ENCODE measurements at places on chromosomes 3 and 15.
A peak's percentile ranks its signal among the peaks of the same experiment; 100 is the strongest.

GRCh38 chr3:122102191-122102935 is 47.2 kb downstream of the CD86 start:
- no peak for DNase-seq

DNA sequence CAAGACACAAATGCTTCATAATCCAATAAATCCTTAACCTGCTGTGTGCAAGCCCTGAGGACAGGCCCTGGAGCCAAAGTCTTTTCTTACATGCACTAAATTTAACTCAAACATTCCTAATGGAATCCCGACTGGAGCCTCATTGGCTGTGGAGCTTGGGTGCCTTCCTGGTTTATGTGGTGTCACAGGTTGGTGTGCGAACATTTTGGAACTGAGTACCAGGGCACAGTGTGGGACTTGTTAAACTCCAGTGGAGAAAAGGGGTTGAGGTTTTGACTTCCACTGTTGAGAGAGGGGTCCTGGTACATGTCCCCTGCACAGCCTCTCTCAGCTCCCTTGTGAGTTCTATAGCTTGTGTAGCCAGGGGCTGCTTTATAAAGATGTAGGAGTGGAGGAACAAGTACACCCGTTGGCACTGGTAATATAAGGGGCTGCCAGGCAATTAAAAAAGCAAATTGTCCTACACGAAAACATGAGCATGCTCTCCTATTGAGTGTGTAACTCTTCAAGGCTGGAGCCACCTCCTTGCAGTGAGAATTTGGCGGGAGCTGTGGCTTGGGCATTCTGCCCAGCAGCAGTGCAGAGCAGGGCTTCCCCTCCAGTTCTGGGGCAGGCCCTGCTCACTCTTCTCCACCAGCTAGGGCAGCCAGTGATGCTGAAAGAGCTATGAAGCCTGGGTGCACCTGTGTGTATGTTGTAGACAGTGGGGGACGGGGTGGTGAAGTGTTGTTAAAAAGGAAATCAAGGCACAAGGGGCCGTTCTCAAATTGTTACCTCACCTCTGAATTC is 218.1 kb downstream of the CLSTN2 start:
- no peak for DNase-seq

GRCh38 chr15:92492551-92493115 is 99.0 kb downstream of the ST8SIA2 start:
- DNase-seq, result no peak

DNA sequence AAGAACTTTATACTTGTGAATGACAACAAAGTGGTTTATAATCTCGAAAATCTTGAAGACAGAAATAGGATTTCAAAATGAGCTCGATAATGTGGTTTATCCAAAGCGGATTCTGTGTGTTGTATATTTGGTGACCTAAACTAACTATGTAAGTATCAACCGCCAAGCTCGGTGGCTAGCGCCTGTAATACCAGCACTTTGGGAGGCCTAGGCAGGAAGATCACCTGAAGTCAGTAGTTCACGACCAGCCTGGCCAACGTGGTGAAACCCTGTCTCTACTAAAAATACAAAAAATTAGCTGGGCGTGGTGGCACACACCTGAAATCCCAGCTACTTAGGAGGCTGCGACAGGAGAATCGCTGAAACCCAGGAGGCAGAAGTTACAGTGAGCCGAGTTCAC is 2.2 kb downstream of the ATP13A3 start:
- DNase-seq, result no peak

DNA sequence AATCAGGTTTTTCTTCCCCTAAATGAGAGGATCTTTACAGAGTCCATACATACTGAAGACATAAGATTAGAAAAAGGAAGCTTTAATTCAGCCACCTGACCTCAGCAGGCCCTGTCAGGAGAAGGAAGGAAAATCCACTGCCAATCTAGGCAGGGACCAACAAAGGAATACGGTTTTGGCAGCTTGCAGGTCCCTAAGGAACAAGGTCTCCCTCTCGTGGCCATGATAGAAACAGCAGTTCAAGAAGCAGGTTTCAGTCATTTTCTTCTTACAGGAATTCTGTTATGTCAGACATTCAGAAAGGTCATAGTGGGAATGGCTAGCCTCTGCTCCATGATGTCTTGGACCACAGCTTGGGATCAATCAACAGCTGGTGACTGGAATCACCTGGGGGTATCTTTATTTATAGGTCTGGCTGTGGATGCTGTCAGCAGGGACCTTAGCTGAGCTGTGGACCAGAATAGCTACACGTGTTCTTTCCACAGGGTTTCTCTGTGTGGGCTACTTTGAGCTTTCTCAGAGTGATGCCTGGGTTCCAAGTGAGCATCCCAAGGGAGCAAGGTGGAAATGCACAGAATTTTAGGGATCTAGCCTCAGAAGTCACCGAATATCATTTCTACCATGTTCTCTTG is 9.4 kb upstream of the CMSS1 start:
- peak; percentile 80 for DNase-seq

GRCh38 chr3:67551361-67552016 is 102.9 kb downstream of the SUCLG2 start:
- DNase-seq, result no peak

- DNase-seq, result no peak
Measured at GRCh38 chr15:100190675-100191074, 151.1 kb downstream of the ADAMTS17 start.

GRCh38 chr3:171028779-171029232 is 2.3 kb upstream of the SLC2A2 start:
- peak; percentile 88 for DNase-seq

- no peak for DNase-seq
Measured at GRCh38 chr15:81330366-81331090, 6.6 kb upstream of the STARD5 start.

DNA sequence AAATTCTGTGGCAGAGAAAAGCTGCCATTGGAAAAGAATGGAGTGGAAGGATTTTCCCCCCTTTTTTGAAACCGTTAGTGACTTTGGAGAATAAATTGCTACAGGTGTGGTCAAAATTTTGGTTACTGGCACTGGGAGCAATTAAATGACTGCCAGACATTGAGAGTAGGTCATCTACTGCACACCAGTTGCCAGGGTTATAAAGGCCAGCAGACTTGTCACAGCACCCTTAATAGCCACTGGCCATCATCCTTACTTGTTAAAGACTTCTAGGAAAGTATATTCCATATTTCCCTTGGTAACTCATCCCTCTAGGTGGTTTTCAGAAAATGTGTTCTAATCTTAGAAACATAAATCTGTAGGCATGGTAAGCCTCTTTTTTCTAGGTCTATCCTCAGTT is 8.0 kb downstream of the PIK3CA start:
- no peak for DNase-seq

DNA sequence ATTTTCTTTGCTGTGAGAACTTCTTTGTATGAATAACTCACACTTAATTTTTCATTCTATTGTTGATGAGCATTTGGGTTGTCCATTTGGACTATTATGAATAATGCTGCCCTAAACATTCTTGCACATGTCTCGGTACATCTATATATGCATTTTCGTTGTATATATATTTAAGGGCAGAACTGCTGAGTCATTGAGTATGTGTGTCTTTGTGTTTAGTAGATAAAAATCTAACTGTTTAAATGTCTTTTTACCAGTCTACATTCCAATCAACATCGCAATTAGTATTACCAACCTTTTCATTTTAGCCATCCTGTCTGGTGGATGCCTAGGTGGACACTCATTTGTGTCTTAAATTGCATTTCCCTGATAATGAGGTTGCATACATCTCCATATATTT is 144.4 kb downstream of the UACA start:
- DNase-seq, result no peak

DNA sequence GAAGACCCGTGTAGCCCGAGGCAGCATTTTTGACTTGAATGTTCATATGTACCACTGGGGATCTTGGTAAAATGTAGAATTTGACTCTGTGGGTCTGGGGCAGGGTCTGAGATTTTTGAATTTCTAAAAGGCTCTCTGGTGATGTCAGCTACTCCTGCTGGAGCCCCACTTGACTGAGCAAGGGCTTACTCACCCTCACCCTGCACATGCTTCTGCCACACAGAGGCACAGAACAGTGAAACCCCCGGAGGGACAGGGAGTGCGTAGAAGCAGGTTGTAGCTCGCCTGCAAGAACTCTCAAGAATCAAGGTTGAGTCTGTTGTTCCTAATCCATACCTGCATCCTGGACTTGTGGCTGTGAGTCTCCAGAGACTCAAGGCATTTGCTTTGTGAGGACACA is 41.1 kb downstream of the SLCO3A1 start:
- peak; percentile 64 for DNase-seq

DNA sequence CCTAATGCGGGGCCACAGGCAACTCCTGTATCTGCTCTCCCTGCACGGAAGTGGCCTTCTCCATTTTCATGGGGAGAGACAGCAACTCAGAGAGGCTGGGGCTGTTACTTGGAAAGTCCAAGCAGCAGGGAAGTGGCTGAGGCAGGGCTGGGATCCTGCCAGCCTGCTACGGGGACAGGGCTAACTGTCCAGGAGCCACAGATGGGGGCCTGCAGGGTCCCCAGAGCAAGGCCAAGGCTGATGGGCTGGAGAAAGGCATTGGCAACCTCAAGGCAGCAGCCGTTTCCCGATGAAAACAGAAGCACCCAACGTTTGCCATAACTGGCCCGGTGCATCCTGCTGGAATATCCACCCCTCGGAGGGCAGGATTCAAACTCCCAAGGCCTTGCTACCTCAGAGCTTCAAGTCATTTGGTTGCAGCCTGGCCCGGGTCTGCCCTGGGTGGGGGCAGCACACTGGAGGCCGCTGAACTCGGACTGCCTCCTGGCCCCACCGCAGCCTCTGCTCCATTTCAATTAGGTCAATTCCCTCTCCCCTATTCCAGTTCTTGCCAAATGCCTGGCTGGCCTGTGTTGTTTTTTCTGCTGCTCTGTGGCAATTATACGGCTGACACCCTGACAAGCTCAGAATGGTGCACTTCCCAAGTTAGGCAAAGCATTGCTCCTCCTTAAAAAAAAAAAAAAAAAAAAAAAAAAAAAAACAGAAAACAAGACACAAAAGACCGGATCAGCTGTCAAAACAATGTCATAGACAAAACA is 143.5 kb downstream of the NUP210 start:
- no peak for DNase-seq

DNA sequence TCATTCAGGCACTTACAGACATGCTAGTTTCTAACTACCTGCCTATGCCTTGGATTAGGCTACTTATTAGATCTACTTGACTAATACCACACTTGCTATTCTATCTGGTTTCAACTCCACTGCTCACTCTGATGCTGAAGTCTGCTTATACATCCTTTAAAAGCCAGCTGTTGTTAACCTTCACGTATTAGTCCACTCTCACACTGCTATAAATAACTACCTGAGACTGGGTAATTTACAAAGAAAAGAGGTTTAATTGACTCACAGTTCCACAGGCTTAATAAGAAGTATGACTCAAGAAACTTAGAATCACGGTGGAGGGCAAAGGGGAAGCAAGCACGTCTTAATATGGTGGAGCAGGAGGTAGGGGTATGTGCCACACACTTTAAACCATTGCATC is 47.7 kb upstream of the ANKRD28 start:
- no peak for DNase-seq

DNA sequence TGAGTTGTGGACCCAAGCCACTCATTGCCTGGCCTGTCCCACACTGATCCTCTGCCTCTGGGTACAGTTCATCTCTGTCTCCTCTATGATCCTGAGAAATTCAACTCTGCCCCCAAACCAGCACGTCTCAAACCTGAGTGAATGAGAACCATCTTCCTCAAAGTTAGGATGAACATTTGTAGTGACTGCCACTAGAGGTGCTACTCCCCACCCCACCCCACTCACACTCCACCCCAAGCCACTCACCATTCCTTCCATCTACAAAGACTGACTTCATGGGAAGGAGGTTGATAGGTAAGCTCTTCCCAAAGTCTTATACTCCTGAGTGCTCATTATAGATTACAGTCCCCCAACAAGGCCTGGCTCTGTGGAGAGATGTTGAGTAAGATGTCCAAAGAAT is 43.8 kb downstream of the NEK10 start:
- DNase-seq, result no peak

- DNase-seq, result no peak
Measured at GRCh38 chr3:52269776-52270175, 8.7 kb downstream of the WDR82 start.

- DNase-seq, result peak; percentile 79
Measured at GRCh38 chr3:195151866-195152541, 119.0 kb downstream of the XXYLT1 start.

DNA sequence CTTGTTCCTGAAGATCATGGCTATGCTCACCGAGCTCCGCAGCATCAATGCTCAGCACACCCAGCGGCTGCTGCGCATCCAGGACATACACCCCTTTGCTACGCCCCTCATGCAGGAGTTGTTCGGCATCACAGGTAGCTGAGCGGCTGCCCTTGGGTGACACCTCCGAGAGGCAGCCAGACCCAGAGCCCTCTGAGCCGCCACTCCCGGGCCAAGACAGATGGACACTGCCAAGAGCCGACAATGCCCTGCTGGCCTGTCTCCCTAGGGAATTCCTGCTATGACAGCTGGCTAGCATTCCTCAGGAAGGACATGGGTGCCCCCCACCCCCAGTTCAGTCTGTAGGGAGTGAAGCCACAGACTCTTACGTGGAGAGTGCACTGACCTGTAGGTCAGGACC is 35.2 kb downstream of the NR1I2 start:
- DNase-seq, result no peak

GRCh38 chr3:12294885-12295580 is 6.2 kb downstream of the PPARG start:
- peak; percentile 84 for DNase-seq

DNA sequence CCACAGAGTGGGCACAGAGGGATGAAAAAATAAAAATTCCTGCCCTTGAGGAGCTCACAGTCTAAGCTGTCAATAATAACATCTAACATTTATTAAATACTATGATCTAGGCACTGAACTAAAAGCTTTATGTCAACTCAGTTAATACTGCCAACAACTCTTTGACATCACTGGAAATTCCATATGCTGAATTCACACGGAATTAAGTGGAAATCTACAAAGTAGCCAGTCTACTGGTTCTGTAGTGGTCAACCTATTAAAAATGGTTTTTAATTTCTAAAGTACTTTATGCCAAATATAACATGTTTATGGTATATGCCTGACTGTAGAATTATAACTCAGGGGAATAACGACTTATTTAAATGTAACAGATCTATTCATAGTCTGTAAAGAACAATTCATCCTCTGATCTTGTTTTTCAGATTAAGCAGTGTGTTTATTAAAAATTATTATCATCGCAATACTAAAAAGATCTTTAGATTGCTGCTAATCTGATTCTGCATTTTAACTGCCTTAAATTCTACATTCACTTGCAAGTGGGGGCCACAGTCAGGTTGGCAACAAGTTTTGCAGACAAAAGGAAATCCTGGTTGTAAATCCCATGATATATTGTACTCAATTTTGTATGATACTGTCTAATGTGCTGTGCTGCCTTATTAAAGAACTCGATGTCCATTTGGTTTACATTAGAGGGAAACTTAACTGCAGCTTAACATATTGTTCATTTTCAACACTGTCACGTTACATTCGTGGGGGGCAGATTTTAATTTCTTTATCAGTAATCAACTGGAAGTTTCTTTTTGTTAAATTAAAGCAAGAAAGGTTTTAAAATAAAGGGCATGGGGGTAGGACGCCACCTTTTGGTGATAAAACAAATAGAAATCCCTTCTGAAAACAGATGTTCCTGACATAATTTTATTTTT is 2.6 kb upstream of the FOXP1 start:
- DNase-seq, result peak; percentile 58

DNA sequence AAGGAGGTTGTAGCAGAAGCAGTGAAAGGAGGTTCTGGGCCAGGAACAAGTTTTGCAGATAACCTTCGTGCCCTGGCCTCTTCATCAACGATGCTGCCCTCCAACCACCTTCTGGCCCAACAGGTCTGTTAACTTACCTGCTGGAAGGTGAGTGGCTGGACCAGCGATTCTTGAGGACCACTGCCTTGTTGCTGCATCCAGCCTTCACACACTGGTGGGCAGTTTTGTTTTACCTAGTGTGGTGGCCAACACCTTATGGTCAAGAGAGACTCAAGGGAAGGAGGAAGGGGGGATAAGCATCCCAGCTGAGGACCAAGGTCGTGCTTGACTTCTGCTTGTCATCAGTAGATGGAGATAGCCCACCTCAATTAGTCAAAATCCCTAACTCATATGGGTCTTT is 7.8 kb upstream of the MAGEF1 start:
- no peak for DNase-seq
